ENCODE measurements at places on chromosomes 2 and 18.

GRCh38 chr2:218229851-218230250 is 12.9 kb downstream of the ARPC2 start:
- no peak for DNase-seq

DNA sequence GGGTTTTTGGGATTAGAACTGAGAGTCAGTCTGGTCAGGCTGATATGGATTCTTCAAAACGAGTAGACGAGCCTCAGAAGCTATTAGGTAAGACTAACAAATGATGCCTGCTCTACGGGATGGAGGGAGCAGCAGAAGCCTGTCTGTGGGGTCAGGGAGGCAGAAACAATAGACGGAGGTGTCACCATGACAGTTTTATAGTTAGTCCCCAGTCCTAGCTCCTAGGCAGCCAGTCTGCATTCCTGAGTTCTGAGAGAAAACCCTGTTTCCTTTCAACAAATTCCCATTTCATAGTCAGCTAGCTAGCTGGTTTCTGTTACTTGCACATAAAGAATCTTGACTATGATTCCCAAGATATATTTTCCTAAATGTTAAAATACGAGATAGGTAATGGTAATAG is 542.1 kb downstream of the PID1 start:
- no peak for DNase-seq

GRCh38 chr2:181143790-181144300 is 163.4 kb downstream of the UBE2E3 start:
- DNase-seq, result no peak

DNA sequence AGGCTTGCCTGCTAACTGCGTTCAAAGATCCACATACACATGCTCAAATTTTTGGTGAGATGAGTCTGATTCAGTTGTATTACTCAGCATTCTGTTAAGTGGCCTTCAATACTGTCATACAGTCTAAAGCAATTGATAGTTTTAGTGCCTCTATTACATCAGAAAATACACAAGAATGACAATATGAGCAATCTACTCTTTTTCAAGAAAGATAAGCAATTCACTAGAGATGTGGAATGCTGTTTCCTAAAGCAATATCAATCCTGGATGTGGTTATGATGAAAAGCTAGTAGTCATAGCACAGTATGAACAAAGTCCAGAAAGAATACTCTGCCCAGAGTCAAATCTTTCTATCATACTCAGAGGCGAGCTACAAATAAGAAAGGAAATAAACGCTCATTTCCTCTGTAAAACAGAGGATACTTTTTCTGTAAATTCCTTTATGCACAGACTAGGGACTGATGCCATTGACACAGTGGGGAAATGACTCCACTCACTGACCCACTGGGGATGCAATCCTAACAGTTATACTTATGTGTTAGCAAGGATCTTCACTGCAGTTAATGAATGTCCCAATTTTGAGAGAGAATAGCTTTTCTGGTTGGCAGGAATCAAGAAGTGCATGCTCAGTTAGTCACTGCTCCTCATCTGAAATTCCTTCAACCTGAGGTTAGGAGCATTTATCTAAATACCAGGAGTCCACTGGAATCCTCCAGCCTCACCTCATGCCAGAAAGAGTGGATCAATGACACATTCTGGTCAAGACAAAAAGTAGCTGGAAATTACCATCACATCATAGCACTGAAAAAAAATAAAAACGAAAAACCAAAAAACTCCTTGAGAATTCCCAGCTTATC is 83.3 kb downstream of the PDE11A start:
- no peak for DNase-seq

- no peak for DNase-seq
Observed at GRCh38 chr2:86292571-86293515, 44.6 kb downstream of the REEP1 start.

- DNase-seq, result no peak
Observed at GRCh38 chr2:2751715-2752315, 420.7 kb upstream of the MYT1L start.

DNA sequence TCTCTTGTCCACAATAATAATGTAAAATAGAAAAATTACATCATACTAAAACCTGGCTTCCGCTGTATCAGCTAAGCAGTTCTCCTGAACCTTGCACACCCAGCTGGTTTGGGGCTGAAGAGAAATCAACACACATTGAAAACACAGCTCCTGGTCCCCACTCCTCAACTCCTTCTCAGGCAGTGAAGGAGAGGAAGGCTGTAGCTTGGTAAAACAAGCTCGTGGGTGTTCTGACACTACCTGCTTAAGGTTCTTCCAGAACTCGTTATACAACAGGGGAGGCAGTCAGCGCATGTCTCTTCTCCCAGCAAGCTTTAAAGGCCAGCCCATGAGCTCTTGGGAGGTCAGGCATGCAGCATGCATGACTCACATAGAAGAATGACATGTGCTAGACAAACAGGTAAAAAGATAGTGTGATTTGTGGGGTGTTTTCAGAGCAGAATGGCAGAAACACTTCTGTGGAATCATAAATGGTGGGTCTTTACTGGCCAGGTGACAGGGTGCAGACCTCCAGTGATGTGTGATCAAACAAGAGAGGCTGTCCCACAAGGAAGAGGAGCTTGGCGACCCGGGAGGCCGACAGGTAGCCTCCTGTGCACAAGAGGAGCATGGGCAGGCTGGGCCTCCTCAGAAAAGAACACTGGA is 69.1 kb downstream of the UXS1 start:
- no peak for DNase-seq

Measured in foreskin melanocyte (primary cell).